ENCODE measurements at places on chromosomes 2 and 18.

- no peak for DNase-seq
These were observed 293.6 kb downstream of the SOX11 start for GRCh38 chr2:5985536-5986385.

DNA sequence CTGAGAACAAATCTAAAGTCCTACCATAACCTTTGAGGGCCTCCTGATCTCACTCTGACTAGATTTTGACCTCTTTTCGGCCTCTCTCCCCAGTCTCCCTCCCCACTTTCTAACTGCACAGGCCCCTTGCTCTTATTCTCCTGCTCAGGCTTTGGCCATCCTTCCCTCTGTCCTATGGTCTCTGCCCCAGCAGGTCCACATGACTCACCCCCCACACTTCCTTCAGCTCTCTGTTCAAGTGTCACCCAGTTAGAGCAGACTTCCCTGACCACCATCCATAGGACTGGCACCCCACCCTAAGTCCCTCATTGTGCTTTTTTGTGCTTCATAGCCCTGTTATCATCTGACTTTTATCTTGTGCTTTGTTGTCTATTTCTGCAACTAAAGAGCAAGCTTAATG, 41.2 kb upstream of the NT5C1B start:
- DNase-seq = no peak

- no peak for DNase-seq
These were observed 91.4 kb upstream of the ASAP2 start for GRCh38 chr2:9115229-9115628.

- no peak for DNase-seq
These were observed 473.9 kb upstream of the CDH2 start for GRCh38 chr18:28650860-28651259.

DNA sequence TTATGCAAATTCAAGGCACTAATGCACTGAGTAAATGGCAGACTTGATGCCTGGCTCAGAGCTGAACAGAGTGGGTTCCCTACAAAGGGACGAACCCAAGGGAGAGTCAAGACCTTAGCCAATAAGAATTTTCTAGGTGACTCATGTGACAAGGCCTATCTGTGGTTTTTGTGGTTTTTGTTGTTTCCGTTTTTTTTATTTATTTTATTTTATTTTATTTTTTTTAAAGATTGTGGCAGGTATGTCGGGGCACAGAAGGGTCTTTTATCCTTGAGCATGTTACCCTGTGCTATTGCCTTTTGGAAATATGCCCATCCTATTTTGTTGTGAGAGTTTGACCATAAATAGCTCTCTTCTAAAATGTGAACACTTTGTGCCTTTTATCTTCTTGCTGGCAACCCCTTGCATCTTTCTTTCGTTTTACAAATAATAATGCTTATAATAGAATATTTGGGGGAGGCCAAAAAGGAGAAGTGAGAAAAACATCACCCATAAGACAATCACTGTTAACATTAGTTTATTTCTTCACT, 113.4 kb upstream of the AQP4 start:
- no peak for DNase-seq

- DNase-seq = no peak
These were observed 37.7 kb upstream of the NEMP2 start for GRCh38 chr2:190572246-190572645.

GRCh38 chr2:11254100-11254536, 90.3 kb downstream of the ROCK2 start:
- no peak for DNase-seq

- DNase-seq = no peak
These were observed 46.1 kb upstream of the RAB1A start for GRCh38 chr2:65175894-65176530.

GRCh38 chr2:37629529-37629928, 41.9 kb downstream of the CDC42EP3 start:
- no peak for DNase-seq

DNA sequence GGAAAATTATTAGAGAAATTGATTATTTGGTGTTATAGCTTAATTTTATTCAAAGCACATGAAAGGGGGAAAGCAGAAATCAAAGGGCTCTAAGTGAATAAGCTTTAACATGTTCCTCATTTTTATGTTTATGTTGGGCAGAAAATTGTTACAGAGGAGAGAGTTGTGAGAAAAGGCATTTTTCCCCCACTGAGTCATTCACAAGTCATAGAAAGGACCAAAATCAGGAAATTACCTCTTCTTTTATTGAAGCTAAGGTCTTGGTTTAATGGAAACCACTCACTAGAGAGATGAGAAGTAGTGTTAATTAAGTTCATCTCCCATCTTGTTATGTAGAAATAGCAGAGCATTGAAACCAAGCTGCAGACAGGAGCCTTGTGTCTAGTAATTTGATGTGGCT, 175.3 kb upstream of the THUMPD2 start:
- DNase-seq = no peak

DNA sequence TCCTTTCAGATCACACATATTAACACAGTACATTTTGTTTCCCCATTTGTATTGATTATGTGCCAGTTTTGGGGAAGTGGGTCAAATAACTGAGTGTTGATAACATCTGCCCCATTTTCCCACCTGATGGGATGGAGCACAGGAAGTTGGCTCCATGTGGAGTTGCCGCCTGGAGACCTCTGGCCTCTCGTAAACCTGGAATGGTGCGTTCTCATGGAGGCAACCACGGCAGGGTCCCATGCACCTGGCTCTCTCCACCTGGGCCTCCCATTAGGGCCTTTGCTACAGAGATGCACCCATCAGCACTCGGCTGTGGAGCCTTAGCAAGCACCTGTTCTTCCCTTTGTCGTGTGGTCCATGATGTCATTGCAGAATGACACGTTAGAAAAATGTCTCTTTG, 130.6 kb downstream of the MBP start:
- DNase-seq = no peak

DNA sequence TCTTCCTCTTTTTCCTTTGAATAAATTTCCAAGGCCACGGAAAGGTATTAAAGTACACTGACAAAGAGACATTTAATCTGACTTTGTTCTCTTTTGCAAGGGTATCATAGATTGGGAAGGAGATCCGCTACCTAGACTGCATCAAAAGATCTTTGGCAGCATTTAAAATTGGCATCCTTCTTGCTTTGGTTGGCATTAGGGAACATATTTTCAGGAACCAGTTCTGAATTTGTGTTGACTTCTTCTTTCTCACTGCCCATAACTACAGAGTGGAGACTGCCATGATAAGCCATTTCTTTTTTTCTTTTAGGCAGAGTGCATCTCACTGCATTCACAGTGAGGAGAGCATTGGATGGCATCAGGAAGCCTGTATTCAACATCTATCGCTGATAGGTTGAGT, 83.4 kb downstream of the DOCK10 start:
- no peak for DNase-seq

GRCh38 chr18:42339372-42339771, 384.3 kb downstream of the PIK3C3 start:
- no peak for DNase-seq

DNA sequence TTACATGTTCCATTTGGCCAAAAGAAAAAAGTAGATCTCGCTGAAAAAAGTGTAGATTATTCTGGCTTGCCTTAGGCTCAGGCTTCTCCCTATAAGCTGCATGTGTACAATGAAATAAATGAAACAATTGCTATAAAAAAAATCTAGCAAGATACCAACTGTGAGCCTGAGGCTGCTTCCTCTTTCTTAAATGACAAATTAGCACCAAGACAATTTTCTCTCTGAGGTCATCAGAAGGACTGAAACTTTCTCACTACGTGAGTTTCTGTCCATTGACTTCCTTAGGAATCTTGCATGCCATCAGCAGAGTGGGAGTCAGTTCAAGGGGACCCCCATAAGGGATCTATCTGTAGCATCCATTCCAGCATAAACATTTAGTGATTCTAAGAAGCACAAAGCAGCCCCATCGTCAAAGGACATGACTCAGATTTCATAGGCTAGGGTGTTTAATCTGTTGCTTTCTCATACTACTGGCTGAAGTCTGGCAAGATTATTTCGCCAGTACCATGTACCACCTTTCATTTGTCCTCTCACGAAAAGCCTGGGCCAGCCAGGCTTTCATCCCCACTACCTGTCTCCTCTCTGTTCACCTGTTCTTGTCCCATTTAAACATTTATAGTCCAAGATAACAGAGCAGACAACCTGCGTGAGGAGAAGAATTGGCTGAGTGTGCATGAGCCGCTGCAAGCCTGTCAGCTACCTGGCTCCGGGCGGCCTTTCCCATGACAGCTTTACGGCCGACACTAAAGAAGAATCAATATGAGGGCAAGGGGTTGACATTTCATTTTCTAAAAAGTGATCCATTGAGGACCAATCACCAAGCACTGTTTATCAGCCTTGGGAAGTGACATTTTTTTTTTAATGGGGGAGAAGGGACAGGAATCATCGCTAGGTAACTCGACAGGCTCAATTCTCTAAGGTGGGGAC, 120.0 kb downstream of the EPHA4 start:
- no peak for DNase-seq

GRCh38 chr2:218289639-218290315, 2.5 kb downstream of the TMBIM1 start:
- DNase-seq = no peak

- DNase-seq = no peak
These were observed 150.8 kb downstream of the PXDN start for GRCh38 chr2:1593371-1594122.

GRCh38 chr18:23059541-23060465, 75.5 kb upstream of the CABLES1 start:
- no peak for DNase-seq

GRCh38 chr2:84897773-84898172, 7.7 kb upstream of the TMSB10 start:
- no peak for DNase-seq

DNA sequence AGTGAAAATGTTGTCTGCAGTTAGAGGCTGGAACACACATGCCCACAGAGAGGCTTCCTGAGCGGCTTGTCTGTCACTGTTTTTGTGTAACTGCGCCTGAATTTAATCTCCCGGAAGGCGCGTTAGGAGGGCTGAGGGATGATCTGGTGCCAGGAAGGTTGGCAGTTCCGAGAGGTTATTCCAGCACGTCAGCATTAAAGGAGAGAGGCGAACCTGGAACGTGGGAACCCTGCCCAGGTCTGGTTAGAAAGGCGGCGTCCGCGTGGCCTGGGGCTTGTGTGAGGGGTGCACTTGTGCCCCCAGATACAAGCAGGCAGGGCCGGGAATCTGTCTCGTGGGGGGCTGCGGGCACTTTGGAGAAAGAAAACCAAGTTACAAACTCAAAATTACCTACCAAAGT, 75.3 kb downstream of the NFATC1 start:
- no peak for DNase-seq

GRCh38 chr18:2653467-2653866, 2.1 kb upstream of the SMCHD1 start:
- DNase-seq = no peak

DNA sequence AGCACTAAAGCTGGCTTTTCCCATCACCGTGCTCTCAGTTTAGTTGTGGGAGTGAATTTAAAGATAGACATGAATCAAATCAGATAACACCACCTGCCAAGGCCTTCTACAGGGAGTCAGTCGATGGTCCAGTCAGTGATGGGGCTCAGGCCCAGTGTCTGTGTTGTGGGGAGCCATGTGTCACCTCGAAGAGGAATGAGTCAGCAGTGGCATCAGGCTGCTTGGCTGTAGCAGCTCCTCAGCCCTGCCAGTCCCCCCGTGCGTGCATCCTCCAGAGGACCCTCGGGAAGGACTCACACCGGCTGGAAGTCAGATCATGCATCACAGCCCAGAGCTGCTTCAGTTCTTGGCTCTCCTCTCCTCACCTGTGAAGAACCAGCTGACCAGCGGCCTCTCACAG, 420.4 kb upstream of the RAB6C start:
- no peak for DNase-seq

- no peak for DNase-seq
These were observed 49.8 kb downstream of the DYSF start for GRCh38 chr2:71502941-71503738.

GRCh38 chr18:30457156-30457555, 585.4 kb downstream of the DSC3 start:
- DNase-seq = no peak

GRCh38 chr2:66583881-66584280, 149.0 kb downstream of the MEIS1 start:
- DNase-seq = no peak

DNA sequence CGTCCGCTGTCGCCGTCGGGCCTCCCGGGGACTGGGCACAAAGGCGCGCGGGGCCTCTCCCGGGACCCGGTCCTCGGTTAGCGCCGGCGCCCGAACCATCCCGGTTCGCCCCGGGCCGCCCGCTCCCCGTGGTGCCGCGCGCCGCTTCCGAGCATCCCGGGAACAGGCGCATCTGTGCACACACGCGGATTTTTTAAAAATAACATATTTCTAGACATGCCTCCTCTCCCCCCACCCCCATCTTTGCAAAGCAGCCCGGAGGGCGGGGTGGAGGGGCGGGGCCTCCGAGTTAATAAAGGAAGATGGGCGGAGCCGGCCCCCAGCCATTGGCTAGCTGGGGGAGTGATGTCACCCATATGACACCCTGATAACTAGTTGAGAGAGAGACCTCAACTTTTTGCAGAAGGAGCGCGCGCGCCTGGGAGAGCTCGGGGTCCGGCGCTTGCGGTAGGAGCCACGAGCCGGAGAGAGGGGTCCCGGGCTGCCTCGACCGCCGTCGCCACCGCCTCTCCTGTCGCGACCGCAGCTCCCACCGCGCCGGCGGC, at the start of gene SOX11:
TSS of gene SOX11 (plus strand) at position 400 of the 545 bp plus-strand sequence. CDS start 338 bp downstream, outside the sequence.
- DNase-seq = peak; percentile 71
